T-helper 2 cell (primary cell): ENCODE measurements at places on chromosomes 6 and 20.

DNA sequence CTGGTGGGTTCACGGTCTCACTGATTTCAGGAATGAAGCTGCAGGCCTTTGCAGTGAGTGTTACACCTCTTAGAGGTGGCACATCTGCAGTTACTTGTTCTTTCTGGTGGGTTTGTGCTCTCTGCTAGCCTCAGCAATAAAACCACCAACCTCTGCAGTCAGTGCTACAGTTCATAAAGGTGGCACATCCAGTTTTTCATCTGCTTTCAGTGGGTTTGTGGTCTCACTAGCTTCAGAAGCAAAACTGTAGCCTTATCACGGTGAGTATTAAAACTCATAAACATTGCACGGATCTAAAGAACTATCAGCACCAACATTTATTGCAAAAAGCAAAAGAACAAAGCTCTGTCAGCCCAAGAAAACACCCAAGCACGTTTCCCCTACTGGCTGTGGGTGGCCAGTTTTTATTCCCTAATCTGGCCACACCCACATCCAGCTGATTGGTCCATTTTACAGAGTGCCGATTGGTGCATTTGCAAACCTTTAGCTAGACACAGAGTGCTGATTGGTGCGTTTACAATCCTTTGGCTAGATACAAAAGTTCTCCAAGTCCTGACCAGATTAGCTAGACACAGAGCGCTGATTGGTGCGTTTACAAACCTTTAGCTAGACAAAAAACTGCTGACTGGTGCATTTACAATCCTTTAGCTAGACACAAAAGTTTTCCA, 3.4 kb upstream of the TMEM14C start:
- no peak for DNase-seq

- DNase-seq: no peak
These were observed 12.3 kb downstream of the MYT1 start for GRCh38 chr20:64176551-64176950.

- no peak for DNase-seq
These were observed 38.5 kb downstream of the SIM1 start for GRCh38 chr6:100426241-100426640.

DNA sequence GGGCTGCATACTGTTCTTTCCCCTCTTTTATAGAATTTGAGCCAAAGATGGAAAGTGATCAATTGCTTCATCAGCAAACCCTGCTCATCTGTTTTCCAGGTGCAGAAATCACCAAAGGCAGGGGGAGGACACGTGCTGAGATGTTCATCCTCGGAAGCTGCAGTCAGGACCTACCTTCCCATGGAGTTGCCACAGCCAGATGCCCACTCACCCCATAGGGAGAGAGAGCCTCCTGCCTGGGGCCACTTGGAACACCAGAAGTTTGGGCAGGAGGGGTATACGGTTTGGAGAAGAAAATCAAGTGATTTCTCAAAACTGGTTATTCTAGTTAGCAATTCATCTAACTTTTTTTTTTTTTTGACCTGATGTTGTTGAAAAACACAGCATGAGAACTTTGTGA, 5.3 kb upstream of the CST7 start:
- no peak for DNase-seq

- no peak for DNase-seq
These were observed 101.4 kb downstream of the BMP2 start for GRCh38 chr20:6868861-6869260.

- no peak for DNase-seq
These were observed 20.1 kb downstream of the DHX35 start for GRCh38 chr20:38982291-38982690.

- no peak for DNase-seq
These were observed 545 bp downstream of the FNDC1 start for GRCh38 chr6:159169557-159170332.

- no peak for DNase-seq
These were observed 61.1 kb upstream of the CCN6 start for GRCh38 chr6:111992851-111993250.

DNA sequence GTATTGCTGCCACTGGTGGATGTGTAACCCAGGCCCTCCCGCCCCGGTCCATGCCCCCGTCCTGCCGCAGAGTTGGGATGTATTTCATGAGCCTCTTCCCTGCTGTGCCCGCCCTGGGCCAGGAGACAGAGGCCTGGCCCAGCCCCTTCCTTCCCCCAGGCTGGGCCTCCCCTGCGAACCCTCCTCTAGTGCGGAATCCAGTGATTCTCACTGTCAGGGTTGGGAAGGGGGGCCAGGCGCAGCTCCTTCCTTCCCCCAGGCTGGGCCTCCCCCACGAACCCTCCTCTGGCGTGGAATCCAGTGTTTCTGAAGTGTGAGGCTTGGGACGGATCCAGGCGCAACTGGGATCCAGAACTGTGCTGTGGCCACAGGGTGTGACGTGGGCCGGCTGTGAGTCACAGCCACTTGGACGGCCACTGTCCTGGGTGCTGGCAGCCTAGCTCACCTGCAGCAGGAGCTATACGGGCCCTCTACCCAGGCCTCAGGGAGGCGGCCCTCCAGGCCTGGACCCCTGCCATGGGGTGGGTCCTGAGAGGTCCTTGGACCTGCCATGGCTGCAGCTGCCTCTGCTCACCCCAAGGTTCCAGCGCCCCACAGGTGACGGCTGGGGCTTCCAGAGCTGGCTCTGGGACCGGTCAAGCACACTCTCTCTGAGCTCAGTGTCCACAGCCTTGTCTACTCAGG, 28.3 kb downstream of the COL20A1 start:
- no peak for DNase-seq

GRCh38 chr6:28225056-28225834, at the start of gene ZSCAN9:
ZSCAN9 (plus strand) TSS chr6:28225275; CDS start chr6:28227085, 1,810 bp downstream.
- no peak for DNase-seq

- no peak for DNase-seq
These were observed 24.9 kb upstream of the SLC2A12 start for GRCh38 chr6:134077301-134077700.

DNA sequence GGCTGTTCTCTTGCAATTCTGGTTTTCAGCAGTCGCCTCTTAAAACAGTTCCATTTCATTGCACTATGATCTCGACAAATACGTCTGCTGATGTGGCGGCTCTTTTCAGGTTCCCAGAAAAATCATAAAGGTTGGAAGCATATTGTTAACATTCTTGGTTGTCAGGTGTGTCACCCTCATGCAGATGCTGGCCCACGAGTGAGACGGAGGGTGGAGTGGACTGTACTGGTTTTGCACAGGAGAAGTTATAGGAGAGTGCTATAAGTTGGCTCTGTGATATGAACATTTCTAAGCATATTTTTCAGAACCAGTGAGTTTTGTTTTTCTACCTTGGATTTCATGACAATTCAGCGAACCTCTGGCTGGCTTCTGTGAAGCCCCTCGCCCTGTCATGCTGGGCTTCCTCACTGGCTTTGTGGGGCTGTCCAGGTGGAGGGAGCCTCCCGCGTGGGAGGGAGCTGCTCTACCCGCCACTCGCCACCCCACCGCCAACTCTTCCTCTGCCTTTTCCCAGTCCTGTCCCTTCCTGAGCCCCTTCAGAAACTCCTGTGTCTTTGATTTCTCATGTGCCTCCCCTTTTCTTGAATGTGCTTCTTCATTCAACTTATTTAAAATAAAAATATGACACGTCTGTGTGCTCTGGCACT, 10.6 kb downstream of the IRF4 start:
- DNase-seq: no peak

DNA sequence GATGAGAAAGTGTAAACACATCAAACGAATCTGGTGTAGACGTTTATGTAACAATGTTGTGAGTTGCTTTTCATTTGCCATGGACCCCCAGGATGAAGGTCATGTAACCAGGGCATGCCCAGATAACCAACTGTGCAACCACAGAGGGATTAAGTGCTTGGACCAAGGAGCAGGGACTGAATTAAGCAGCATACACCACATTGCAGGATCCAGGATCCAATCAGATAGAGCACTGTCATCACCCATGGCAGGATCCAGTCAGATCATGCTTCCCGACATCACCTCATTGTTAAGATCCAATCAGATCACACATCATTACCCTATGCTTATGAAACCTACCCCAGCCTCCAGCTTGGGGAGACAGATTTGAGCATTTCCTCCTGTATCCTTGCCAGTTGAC, 74.3 kb upstream of the RCAN2 start:
- DNase-seq: no peak

GRCh38 chr20:50916257-50916656, 15.0 kb downstream of the ADNP start:
- DNase-seq: no peak

GRCh38 chr20:50286174-50286511, 95.5 kb downstream of the CEBPB start:
- DNase-seq: no peak

GRCh38 chr6:148069256-148069655, 273.4 kb upstream of the SASH1 start:
- no peak for DNase-seq

DNA sequence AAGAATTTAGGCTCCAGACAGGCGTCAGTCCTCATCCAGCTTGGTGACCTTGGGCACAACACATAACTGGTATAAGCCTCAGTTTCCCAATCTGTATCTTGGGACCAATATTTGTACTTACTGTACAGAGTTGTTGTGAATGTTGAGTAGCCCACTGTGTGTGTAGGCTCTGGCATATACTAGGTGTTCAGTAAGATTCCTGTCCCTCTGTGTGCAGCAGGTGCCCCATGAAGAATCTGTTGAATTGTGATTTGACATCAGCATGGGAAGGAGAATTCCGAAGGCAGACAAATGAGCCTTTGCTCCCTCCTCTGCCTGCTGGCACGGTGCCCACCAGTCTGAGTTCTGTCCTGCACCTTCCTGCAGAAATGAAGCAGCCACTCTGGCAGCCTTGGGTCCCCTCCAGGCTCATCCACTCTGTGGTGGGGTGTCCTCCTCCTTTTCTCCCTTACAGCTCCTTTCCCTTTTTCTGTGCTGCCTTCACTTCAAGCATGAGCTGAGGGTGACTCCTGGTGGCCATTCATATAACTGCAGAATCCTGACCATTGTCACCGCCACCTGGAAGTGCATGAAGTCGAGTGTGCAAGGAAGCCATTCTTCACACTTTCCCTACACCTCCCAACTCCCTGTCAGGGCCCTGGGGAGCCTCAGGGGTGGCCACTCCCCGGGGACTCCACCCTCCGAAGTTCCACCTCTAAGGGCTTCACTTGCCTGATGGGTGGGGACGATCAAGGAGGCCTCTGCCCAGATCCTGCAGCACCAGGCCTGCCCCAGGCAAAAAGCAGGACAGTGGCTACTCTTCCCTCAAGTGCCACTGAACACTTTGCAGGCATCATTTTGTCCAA, 48.2 kb downstream of the MRPL14 start:
- peak; percentile 48 for DNase-seq

GRCh38 chr6:49969605-49970004, at the start of gene DEFB113:
DEFB113 (minus strand) TSS chr6:49969625; CDS start chr6:49969625, 0 bp downstream.
- no peak for DNase-seq

GRCh38 chr6:52724042-52724405, 39.3 kb downstream of the GSTA2 start:
- no peak for DNase-seq

- DNase-seq: peak; percentile 12
These were observed 206.9 kb downstream of the IBTK start for GRCh38 chr6:82040405-82041221.

- no peak for DNase-seq
These were observed 27.8 kb downstream of the VAPB start for GRCh38 chr20:58416835-58417234.

- no peak for DNase-seq
These were observed 136.7 kb upstream of the CST7 start for GRCh38 chr20:24812373-24812772.

DNA sequence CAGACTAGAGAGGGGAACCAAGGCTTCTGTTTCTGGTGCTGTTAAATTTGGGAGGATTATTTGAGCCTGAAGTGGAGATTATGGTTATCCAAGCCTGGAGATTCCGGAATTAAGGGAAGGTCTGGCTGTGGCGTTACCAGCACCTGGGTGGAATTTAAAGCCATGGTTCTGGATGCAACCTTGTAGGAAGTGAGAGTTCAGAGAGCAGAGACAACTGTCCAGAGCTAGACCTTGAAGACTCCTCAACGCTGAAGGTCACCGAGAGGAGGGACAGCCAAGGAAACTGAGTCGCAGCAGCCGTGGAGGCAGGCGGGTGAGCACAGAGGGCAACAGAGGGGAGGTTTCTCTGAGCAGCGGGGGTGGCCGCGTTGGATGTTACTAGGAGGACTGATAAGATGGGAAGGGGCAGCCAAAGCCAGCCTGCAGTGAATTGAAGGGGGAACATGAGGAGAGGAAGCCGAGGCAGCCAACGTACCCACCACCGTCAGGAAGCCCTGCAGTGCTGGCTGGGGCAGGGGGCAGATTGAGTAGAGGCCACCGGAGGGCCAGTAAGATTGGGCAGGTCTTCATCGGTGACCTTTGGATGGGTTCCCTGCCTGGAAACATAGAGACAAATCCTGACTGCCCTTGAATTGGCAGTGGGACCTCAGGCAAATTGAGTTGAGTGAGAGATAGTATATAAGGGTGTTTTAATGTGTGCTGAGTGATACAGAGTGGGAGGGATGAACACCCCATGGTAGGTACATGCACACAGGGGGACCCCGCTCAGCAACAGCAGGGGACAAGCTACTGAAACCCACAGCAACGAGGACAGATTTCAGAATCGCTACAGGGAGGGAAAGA, 90.3 kb downstream of the SNX5 start:
- no peak for DNase-seq

DNA sequence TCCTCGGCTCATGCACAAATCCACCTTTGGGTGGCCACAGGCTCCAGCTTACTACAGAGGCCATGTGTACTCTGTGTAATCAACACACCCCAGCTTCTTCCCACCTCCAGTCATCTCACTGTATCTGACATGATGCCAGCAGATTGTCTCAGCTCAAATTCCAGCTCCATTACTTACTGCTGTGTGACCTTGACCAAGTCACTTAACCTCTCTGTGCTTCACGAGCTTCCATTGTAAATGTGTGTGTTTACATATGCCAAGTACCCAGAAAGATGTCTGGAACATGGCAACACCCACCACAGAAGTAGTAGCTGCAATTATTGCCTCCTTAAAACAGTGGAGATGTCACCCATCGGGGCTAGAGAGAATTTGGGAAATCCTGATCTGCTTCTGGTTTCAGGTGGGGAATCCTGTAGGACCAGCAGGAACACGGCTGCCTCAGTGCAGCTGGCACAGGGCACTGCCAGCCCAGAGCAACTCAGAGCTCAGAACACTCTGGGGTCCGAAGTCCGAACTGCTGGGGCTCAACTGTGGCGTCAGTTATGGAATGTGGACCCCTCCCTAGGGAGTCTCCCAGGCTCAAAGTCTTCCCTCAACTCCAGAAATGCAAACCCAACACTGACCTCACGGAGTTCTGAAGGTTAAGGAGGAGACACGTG, 21.2 kb upstream of the HLA-B start:
- no peak for DNase-seq
